ENCODE measurements at places on chromosomes 1 and 21. TPM values are rescaled to one million over a fixed set of nuclear protein-coding genes. Genes with fewer than 3 reads are reported as not detected.

DNA sequence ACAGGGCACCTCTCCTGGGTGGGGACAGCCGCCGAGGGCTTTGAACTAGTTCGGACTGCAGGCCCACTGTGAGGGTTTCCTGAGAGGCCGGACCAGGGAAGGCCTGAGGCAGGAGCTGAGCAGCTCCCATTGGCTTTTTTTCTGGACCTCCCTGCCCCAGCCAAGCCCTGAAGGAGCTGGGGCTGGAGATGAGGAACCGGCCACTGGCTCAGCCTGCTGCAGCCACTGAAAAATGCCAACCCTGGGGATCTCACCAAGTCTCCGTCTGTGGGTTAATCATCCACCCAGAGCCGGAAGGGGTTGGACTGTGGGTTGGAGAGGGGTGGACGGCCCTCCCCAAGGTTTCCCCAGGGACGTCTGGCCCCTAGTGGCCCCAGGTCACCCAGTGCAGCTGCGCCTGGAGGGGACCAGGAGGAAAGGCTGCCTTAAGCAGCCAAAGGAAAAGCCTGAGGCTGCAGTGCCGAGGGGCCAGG lies 2.5 kb downstream of the VWA1 start:
- DNase-seq = no peak

GRCh38 chr1:88228114-88228513 lies 456.0 kb upstream of the PKN2 start:
- no peak for DNase-seq

- DNase-seq = no peak
These were observed 2.4 kb downstream of the IPO9 start for GRCh38 chr1:201831371-201831770.

The MARK1 gene
- not detected for total RNA-seq

GRCh38 chr1:97588772-97589171 lies 332.1 kb downstream of the DPYD start:
- no peak for DNase-seq

DNA sequence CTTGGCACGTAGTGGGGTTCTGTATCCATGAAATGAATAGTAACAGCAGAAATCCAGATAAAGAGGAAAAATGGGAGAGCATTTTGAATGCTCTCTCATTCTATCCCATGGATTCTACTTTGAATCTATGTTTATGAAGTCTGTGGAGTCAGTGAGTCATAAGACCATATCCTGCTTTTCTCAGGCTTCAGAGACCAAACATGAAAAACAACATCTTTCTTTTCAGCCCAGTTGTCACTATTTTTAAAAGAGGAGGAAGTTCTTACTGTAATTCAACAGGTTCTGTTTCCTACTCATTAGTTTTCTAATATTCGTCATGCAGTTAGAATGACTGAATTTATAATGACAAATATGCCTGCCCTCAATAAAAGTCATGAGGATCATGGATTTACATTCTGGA lies 39.4 kb upstream of the CD55 start:
- peak; percentile 53 for DNase-seq

The RAVER2 gene
- total RNA-seq = 6.7 TPM

DNA sequence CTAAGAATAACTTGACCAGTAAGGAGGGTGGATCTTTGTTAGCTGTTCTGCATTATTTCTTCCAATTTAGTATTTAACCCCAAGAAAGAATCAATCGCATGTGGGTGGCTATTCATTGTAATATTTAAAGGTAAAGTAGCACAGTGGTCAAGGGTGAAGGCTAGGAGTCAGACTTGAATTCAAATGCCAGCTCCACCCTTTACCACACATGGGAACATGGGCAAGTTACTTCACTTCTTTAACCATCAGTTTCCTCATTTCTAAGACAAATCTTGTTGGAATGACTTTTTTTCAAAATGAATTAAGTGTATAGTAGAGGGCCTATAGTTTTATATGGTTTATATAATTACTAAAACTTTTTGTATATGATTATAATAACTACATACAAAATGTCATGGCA lies 71.3 kb upstream of the S1PR1 start:
- no peak for DNase-seq

DNA sequence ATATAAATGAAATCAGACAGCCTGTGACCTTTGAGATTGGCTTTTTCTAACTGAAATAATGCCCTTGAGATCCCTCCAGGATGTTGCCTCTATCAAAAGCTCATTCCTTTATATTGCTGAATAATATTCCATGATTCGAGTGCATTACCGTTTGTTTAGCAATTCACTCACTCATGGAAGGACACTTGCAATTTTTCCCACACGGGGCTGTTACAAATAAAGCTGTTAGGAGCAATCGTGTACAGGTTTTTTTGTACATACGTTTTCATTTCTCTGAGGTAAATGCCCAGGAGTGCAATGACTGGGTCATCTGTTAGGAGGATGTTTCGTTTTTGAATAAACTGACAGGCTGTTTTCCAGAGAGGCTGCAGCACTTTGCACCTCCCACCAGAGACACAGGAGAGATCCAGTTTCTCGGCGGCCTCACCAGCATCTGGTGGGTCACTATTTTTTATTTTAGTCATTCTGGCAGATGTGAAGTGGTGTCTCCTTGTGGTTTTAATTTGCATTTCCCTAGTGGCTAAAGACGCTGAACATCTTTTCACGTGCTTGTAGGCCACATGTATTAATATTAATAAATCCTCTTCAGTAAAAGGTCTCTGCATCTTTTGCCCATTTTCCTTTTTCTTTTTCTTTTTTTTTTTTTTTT lies 11.0 kb downstream of the PRDM15 start:
- peak; percentile 12 for DNase-seq

The RLF gene
- total RNA-seq = 33.1 TPM

GRCh38 chr1:48561444-48561843 lies 89.4 kb upstream of the SPATA6 start:
- no peak for DNase-seq

GRCh38 chr1:20063861-20064292 lies 6.1 kb upstream of the PLA2G5 start:
- peak; percentile 87 for DNase-seq

- no peak for DNase-seq
These were observed 245.0 kb upstream of the OLFM3 start for GRCh38 chr1:102241431-102242338.
